ENCODE measurements at places on chromosomes 6 and 20.

GRCh38 chr6:33619166-33619840 lies 1.8 kb upstream of the ITPR3 start:
- DNase-seq: no peak

DNA sequence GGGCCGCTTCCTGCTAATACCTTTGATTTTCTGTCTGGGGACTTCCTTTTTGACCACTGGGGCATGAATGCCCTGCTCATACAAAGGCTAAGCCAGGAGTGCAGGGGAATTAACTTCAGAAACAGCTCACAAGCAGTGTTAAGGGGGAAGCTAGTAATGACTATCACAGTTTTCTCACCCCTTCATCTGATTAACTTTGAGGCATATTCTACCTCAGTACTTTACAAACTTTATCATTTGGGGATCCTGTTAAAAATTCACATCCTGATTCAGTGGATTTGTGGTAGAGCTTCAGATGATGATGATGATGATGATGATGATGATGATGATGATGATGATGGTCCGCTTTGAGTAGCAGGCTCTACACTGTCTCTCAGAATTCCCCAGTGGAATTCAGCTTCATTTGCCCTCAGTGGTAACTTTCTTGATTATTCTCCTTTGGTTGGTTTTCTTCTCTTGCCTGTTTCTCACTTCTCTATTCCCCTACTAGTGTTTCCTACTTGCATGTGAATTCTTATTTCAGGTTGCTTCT lies 78.4 kb upstream of the TMEM170B start:
- DNase-seq: no peak

GRCh38 chr6:114713690-114714089 lies 370.9 kb upstream of the HS3ST5 start:
- no peak for DNase-seq

DNA sequence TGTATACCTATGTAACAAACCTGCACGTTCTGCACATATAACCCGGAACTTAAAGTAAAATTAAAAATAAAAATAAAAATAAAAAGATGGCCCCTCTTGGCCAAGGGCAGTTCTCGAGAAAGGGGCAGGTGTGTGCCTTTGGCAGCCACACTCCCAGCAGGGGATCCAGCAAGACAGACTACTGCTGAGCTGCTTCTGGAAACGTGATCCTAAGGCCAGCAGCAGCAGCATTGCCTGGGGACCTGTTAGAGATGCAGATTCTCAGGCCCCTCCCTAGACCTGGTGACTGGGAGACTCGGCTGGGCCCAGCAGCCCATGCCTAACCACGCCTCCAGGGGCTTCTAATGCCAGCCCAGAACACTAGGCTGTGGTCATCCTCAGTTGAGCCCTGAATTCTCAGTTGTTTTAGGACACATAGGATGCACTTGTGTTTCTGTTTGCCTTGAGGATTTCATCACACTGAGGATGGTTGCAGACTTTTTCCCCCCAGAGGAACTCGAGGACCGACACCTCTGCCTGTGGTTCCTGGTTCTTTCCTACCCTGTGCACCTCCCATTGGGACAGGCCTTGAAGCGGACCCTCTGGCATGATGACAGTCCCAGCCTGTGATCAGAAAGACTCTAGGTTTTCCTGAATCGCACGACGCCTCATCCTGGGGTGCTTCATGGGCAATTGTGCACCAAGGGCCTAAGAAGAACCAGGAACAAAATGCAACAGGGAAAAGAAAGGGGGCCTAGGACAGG lies 105.9 kb downstream of the TOX2 start:
- DNase-seq: no peak

DNA sequence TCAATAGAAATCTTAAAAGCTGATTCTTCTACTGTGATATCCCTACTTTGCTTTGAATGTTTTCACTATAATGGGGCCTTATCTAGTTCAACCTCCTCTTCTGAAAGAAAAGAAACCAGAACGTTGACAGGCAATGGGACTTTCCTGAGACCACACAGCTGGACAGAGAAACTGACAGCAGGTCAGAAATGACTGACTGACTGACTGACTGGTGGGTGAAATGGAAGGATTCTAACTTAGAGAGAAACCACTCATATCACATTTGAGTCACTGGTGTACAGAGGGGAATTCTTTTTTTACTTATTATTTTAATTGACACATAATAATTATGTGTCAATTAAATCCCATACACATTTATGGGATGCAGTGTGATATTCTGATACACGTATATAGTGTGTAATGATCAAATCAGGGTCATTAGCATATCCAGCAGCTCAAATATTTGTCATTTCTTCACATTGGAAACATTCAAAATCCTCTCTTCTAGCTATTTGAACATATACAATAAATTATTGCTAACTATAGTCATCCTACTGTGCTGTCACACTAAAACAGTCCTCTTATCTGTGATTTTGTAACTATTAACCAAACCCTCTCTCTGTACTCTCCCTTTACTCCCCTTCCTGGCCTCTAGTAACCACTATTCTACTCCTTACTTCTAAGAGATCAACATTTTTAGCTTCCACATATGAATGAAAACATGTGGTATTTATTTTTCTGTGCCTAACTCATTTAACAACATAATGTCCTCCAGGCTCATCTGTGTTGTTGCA lies 64.8 kb upstream of the NRSN1 start:
- no peak for DNase-seq

DNA sequence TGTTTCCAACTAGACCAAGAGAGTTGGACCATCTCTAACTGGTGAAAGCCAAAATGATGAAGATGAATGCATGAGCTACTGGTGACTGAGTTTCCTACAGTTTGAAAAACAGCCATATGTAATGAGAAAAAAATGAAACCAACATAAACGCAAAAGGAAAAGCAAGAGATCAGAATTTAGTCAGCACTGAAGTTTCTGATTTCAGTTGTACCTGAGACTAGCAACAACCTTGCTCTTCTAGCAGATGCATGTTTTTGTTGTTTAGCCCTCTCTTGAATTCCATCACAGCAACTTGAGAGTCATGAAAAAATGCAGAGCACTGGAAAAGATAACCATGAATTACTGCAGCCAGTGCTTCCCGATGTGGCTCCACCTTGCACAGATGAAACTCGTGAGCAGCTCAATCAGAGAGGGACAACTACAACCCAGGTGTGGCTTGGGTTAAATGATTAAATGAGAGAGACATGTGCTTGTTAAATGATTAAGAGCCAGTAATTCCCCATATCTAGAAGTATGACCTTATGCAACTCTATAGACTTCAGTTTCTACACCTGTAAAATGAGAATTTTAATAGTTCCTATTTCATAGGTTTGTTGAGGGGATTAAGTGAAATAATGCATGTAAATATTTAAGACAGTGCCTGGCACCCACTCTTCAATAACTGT lies 104.8 kb downstream of the ELOVL4 start:
- DNase-seq: no peak

- DNase-seq: no peak
These were observed 25.7 kb downstream of the CFAP61 start for GRCh38 chr20:20078041-20078440.

DNA sequence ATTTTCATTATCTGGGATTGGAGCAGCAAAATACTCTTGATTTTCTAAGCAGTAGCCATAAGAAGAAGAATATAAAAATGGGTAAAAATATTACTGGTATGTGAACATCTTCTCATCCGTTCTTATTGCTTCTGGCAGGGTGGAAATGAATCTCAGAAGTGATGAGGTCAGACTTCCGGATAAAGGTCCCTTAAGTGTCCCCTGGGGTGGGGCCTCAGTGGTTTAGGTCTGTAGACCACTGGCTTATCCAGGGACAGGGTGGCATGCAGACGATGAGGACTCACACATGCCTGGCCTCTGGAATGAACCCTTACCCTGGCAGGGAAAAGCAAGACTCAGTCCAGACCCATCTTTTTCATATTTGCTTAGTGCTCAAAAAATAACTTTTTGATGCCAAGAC lies 143.3 kb downstream of the UST start:
- no peak for DNase-seq

DNA sequence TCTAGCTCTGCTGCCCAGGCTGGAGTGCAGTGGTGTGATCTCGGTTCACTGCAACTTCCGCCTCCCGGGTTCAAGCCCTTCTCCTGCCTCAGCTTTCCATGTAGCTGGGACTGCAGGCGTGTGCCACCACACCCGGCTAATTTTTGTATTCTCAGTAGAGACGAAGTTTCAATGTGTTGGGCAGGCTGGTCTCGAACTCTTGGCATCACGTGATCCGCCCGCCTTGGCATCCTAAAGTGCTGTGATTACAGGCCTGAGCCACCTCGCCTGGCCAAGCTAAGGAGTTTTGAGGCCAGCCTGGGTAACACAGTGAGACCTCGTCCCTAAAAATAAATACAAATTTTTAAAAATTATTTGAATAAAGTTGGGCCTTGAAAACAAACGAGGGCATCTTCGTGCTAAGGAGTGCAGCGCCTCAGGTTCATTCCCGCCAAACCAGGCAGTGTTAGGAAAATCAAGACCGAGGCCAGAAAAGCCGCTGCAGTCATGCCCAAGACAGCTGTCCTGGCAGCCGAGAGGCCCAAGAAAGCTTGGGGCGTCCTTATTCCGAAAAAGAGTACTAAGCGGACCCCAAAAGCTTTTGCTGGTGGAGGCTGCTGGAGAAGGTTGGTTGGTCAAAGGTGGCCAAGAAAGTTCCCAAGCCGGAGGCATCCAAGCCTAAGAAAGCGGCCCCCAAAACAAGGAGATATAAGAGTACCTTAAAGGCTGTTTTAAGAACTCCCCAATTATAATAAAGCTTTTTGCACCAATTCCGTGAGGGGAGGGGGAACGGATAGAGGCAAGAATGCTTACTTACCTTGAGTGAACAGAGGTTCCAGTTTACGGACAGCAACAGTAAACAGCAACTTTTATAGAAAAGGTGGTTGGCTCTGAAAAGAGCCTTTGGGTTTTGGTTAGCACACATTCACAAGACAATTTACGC lies 109.0 kb downstream of the HFE start:
- no peak for DNase-seq

DNA sequence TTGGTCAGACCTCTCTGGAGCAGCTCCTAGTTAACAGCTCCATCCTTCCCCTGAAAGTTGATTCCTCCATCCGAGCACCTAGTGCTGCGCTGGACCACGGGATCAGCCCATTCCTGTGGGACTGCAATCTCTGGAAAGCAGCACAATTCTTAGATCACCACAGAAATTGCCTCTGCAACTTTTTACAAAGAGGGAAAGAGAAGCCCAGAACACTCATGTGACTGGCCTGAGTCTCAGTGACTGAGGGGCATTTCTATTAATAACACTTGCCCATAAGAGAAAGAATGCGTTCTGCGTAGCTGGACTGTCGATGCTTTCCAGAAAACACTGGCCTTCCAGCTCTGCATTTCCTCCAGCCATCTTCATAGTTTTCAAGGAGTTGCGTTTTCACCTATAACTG lies 18.3 kb downstream of the MPC1 start:
- DNase-seq: no peak

- no peak for DNase-seq
These were observed 15.5 kb downstream of the TGM3 start for GRCh38 chr20:2311329-2311728.

DNA sequence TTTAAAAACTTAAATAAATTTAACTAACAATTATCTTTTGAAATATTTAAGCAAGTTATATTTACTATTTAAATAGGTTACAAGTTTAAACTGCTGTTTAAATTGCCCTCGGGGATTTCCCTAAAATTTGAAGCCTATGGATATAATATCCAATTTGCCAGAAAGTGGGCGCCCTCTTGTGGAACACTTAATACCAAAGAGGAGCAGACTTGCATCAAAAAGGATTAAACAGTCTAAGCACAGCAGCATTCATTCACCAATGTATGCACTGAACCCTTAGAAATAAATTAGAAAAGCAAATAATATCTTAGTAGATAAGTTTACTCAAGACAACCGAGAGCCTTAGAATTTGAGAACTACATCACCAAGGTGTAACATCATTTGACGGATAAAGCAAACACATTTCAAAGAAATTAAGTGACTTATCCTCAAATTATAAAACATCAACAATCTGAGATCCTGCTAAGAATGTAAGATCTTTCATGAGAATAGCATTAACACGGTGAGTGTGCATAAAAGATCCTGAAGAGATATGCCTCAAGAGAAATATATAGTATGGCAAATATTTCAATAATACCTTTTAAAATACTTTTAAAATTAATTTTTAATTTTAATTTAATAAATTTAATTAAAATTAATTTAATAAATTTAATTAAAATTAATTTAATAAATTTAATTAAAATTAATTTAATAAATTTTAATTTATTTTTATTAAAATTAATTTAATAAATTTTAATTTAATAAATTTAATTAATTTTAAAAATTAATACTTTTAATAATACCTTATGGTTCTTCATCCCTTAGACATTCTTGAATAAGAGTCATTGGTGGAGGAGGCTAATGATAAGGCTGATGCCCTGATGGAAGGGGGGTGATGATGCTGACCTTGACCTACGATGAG lies 11.5 kb upstream of the MEP1A start:
- DNase-seq: no peak

- no peak for DNase-seq
These were observed 22.4 kb upstream of the SNX9 start for GRCh38 chr6:157800420-157801237.

DNA sequence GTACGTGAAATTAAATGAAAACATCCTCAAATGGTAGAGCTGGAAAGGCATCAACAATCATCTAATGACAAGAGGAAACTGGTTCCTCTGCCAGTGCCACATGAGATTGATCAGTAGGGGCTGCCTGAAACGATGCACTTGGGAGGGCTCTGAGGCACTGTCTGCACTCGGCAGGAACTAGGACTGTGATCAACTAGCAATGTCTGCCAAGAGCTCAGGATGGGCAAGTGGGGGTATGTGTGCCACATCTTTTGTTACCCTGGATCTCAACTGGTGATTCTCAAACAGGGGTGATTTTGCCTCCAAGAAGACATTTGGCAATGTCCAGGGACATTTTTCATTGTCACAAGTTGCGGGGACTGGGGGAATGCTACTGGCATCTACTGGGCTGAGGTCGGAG lies 1.9 kb downstream of the BPIFB6 start:
- DNase-seq: no peak

DNA sequence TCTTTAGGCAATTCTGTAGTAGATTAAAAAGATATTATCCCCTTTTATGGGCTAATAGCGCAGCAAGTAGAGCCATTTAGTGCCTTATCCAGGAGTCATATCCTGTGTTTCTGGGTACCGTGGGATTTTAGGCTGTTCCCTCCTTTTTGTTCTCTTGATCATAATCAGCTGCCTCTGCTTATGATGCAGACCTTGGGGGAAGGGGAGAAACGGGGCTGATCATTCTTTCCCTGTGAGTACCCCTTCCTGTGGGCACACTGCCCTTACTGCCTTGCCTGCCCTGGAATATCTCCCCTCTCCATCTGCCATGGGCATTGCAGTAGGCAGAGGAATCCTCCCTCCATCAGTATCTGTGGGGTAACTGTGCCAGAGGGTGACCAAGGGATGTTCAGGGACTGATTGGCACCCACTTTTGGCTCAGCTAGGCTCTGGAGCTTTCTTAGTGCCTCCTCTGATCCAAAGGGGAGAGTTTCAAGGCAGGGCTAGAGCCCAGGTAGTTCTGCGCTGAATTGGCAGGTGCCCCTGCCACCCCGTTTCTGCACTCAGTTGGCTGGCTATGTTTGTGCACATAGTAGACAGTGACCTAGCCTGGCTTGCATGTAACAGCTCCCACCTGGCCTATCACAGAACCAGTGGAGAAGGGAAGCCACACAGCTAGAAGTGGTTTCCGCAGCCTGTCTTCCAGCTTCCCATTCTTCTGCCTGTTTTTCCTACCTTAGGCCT lies 103.3 kb downstream of the FIG4 start:
- no peak for DNase-seq

- no peak for DNase-seq
These were observed 44.0 kb upstream of the DDR1 start for GRCh38 chr6:30840084-30840934.

GRCh38 chr6:80594461-80594860 lies 488.0 kb downstream of the BCKDHB start:
- no peak for DNase-seq

- no peak for DNase-seq
These were observed 12.8 kb downstream of the HIVEP1 start for GRCh38 chr6:12024699-12025434.
